Activated CD4-positive, CD25-positive, alpha-beta regulatory T cell (primary cell): ENCODE measurements at places on chromosomes 5 and 9.

GRCh38 chr5:429453-430188, 13.4 kb upstream of the EXOC3 start:
- no peak for DNase-seq

- DNase-seq = no peak
Measured at GRCh38 chr9:96524764-96525163, 74.8 kb downstream of the HABP4 start.

DNA sequence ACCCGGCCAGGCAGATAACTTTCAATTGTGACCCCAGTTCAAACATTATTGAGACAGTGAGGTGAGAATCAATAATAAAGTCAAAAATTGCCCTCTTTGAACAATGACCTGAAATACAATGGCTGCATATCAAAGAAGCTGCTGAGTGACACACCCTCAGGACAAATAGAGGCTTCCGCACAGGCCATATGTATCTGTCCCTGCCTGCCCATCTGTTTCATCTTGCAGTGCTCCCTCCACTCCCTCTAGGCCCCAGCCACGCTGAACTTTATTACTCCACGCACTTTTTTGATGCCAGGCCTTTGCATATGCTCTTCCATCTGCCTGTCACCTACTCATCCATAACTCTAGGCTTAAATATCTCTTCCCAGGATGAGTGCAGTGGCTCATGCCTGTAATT, 15.9 kb upstream of the PFDN1 start:
- no peak for DNase-seq

DNA sequence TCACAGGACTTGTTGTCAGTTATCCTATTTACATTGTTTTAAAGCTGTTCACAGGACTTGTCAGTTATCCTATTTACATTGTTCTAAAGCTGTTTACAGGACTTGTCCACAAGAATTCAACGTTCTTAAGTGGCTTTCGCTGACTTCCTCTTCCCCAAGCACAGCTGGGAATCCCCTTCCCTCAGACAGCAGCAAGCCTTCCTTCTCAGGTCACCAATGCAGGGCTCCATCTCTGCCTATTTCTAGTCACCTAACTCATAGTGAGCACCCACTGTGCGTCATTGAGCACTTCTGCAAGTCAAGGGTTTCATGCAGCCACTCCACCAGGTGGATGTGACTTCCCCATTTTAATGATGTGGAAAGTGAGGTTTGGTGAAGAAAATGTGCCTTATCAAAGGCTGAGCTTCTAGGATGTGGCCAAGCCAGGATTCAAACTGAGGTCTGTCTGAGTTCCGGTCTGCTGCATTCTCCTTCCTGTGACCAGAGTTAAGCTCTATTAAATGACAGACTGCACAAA, 109.8 kb upstream of the ZNF462 start:
- no peak for DNase-seq

DNA sequence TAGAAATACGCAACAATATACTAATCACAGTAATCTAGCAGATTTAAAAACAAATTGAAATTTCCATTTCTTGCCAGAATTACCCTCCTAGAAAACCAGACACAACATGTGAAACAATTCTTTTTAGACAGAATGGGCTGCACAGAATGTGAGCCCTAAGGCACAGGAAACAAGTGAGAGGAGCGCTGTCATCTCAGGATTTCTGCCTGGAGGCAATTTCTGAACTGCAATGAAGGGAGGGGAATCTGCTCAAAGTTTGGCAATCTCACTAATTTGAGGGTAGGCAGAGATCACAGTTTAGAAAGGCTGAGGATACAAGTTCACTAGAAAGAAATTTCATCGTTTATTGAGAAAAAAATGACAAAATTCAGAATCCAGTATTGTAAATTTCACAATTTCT, 70.3 kb downstream of the INIP start:
- DNase-seq = no peak

- no peak for DNase-seq
Measured at GRCh38 chr9:116115761-116116353, 37.7 kb upstream of the PAPPA start.
